Smooth muscle cell of the brain vasculature (primary cell): ENCODE measurements at places on chromosomes 5 and 9.

DNA sequence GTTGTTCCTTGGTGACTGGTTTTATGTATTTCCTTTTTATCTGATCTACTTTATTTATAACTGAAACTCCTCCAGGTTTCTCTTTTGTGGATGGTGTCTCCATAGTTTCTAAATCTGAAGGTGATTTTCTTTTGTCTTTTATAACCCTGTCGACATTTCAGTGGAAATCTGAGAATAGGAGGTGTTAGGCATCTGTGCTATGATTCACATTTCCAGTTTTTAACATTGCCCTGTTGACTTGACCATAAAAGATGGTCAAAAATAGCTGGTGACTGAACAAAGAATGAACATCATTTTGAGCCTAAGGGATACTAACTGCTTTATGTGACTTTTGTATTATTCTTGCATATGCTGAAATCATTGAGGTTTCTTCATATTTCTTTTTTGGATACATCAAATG is 190.5 kb downstream of the PCSK1 start:
- no peak for DNase-seq

GRCh38 chr5:60332244-60333004 is 367.5 kb downstream of the DEPDC1B start:
- DNase-seq, result no peak

DNA sequence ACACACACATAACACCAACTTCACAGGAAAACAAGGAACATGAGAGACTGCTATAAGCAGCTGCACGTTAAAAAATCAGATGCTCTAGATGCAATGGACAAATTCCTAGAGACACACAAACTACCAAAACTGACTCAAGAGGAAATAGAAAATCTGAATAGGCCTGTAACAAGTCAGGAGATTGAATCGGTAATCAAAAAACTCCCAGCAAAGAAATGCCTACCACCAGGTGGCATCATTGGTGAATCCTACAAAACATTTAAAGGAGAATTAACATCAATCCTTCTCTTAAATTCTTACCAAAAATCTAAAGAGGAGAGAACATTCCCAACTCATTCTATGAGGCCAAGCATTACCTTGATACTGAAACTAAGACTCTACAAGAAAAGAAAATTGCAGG is 54.9 kb downstream of the NDST1 start:
- no peak for DNase-seq

- DNase-seq, result no peak
These were observed 29.4 kb downstream of the NR6A1 start for GRCh38 chr9:124741662-124742061.

DNA sequence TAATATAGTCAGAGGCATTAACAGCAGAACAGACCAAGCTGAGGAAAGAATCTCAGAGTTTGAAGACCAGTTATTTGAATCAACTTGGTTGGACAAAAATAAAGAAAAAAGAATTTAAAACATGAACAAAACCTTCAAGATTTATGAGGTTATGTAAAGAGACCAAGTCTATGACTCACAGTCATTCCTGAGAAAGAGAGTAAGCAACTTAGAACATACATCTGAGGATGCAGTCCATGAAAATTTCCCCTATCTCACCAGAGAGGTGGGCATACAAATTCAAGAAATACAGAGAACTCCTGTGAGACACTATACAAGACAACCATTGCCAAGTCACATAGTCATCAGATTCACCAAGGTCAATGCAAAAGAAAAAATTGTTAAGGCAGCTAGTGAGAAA is 17.4 kb upstream of the C9orf72 start:
- no peak for DNase-seq

DNA sequence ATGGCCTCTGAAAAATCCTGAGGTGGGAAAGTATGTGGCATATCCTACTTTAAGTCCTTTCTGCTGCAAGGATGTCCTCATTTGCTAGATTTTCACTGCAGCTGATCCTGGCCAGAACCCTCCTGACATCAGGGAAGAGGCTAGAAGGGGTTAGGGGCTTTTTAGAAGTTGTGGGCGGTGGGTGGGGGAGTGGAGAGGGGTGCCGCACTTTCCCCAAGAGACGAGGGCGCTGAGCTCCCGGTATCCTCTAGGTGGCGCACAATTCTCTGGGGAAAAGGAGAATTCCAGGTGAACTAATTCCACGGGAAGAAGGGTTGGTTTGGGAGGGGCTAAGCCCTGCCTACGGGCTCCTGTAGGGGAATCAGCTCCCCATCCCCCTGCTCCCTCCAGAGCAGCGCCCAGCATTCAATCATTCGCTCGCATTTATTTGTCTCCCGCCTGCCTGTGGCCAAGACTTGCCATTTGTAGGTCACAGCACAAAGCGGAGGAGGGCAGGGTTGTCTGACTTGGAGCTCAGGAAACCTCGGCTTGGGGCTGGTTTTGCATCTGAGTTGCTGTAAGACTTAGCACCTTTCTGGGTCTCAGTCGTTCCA is 42.9 kb upstream of the HAND1 start:
- no peak for DNase-seq

- no peak for DNase-seq
These were observed 98.7 kb downstream of the RANBP17 start for GRCh38 chr5:170960567-170960966.

DNA sequence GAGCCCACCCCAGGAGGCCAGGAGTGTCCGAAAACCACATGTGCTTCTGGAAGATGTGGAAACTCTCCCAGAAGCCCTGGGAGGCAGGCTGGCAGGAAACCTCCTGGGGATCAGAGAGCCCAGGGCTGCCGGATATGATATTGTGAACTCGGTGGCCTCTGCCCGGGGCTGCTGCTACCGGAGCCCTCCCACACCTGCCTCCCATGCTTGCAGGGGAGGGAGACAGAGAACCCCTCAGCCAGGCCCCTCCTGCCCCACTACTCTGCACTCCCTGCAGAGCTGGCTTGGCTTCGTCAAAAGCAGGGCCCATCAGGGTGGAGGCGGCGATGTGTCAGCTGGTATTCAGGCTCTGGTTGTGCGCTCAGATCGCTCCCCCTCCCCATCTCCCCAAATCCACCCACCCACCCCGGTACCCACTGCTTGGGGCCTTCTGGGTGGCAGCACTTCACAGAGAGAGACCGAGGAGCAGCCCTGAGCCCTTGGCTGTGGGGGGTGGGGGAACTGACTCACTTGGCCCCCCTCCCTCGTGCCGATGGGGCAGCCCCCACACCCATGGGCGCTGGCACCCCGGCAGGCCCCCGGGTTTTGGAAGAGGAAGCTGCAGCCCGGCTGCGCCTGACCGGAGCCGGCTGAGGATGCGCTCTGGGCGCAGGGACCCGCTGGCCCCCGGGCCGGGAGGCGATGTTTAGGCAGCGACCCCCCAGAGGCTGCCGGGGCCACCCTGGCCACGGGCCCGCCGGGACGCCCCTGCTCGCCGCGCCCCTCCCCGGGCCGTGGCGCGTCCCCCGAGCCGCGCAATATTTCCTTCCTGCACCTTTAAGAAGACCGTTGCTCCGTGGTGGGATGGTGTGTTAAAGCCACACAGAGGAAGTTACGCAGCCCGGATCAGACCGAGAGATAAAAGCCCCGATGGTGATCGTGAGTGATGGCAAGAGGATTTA is 786 bp upstream of the NTNG2 start:
- no peak for DNase-seq

DNA sequence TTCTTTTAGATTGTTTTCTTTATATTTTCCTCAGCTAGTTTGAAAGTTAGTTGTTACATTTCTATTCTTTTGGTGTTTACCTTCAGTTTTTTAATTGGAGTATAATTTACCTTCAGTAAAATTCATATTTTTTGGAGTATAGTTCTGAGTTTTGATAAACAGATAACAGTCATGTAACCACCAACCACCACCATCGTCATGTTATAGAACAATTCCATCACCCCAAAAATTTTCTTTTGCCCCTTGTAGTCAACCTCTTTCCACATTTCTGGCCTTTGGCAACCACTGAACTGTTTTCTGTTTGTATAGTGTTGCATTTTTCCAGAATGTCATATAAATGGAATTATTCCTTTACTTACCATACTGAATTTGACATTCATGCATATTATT is 6.8 kb downstream of the RMI1 start:
- DNase-seq, result no peak

DNA sequence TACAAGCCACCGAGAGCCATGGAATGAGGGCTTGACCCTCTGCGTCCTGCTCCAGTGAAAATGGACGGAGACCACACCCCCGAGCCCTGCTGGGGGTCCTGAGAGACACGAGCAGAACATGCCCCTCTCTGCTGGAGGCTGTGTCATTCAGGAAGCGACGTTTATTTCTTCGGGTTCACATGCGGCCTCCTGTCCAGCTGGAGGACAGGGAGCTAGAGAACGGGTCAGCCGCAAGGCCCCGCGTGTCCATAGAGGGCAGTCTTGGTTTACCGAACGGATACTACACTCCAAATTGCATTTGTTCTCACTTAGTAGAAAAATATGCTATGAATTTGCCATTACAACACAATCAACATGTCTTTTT is 36.1 kb downstream of the MRPL36 start:
- DNase-seq, result peak; percentile 18

DNA sequence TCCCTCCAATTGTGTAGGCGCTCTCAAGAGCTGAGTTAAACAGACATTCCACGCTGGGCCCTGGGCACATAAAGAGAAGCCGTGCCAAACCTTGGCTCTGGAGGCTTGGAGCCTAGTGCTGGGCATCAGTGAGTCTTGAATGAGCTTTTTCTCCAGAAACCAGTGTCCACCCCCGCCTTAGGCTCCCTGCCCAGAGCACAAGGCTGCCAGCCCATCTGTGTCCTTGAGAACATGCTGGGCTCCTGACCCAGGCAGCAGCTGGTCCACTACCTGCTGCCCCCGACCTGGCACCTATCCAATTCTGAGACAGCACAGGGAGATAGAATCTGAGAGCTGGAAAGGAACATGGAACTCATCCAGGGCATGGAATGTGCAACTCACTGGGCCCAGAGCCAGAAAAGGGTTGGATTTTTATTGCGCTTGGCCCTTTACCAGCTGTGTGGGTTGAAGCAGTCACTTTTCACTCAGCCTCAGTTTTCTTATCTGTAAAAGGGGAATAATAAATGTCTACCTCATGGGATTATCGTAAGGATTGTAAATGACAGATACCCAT is 92.4 kb upstream of the CPLX2 start:
- DNase-seq, result no peak

DNA sequence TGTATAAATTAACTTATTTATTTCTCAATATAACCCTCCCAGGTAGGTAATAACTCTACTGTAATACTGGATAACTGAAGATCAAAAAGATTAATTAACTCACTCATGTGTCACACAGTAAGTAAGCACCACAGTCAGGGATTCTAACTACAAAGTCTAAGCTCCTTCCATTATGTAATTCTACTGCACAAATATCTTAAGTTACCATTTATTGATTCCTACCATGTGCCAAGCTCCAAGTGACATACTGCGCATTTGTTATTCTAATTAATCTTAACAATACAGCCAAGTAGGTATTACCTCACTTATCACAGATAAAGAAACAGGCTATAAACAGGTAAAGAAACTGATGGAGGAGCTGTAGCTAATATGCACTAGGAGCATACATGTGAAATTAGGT is 58.3 kb downstream of the RANBP6 start:
- DNase-seq, result no peak

GRCh38 chr5:14009575-14009974 is 65.1 kb upstream of the DNAH5 start:
- no peak for DNase-seq

GRCh38 chr5:95861221-95861863 is 38.8 kb upstream of the GLRX start:
- DNase-seq, result peak; percentile 82

DNA sequence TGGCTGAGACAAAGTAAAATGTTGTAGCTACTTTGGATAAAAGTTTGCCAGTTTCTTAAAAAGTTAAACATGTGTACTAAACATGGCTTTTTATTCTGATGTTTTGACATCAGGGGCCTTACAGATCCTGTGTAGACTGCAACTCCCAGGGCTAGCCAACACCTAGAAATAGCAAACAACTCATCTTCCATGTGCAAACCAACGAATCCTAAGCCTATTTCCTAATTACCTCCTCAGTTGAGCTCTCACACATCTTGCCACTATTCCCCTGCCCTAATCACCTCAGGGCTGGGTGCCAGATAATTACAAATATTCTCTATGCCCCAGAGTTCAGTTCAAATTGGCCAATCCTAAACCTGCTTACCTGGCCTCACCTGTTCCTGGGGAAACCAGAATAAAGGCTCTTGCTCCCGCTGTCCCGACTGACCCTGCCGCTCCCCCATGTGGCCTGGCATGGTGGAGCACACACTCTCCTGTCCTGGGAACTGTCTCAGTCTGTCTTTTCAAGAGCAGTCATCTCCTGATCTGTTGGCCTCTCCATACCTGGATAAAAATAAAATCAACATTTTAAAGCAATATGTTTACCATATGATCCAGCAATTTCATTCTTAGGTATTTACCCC is 37.1 kb upstream of the FAM169A start:
- no peak for DNase-seq

- no peak for DNase-seq
These were observed 4.4 kb upstream of the MGAT1 start for GRCh38 chr5:180807046-180807445.

GRCh38 chr9:13716601-13717321 is 437.3 kb upstream of the MPDZ start:
- no peak for DNase-seq

DNA sequence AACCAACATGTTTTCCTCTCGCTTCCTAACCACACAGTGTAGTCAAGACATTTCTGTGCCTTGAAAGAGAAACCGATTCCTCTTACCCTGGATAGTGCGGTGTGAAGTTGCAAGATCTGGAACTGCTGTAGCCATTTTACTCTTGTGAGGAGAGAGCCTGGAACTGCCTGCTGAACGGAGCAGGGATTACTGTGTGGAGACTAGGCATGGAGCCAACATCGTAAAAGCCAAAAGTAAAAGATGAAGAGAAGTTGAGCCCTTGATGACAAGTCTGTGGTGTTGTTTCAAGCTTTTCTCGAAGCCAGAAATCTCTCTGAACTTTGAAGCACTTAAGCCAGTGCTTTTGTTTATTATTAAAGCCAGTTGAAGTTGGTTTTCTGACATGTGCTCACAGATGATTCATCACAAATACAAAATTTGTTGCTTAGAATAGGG is 110.1 kb upstream of the GRIN3A start:
- no peak for DNase-seq

- no peak for DNase-seq
These were observed 6.5 kb upstream of the CCDC192 start for GRCh38 chr5:127696683-127697082.

GRCh38 chr5:30041831-30042385 is 1151.6 kb upstream of the CDH6 start:
- DNase-seq, result no peak

DNA sequence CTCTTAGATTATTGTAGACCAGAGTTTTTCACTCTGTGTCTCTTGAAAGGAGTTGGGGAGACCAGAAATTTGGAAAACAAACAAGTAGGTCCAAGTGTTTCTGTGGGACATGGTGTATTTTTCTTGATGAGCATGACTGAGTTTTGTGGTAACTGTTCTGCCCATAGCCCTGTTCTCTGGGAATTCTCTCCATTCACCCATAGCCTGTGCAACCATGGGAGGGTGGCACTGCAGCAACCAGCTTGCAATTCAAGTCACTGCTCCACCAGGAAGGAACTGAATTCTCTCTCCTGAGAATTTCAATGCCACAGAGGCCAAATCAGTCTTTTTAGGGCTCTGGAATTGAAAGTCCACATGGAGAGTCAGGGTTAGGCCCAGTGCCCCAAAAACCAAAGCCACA is 475.3 kb upstream of the TRPC7 start:
- no peak for DNase-seq

GRCh38 chr5:139964994-139965565 is 78.0 kb downstream of the NRG2 start:
- no peak for DNase-seq
